Tongue (tissue), 3 donors: ENCODE measurements at places on chromosomes 3 and 15. TPM values are rescaled to one million over a fixed set of nuclear protein-coding genes. Genes with fewer than 3 reads are reported as not detected.
A peak's percentile ranks its signal among the peaks of the same experiment; 100 is the strongest.

SPINT1 gene
- 49.2 TPM for total RNA-seq

- peak; percentile 82 for DNase-seq
Measured at GRCh38 chr15:60945196-60945595, 283.9 kb downstream of the RORA start.

DNA sequence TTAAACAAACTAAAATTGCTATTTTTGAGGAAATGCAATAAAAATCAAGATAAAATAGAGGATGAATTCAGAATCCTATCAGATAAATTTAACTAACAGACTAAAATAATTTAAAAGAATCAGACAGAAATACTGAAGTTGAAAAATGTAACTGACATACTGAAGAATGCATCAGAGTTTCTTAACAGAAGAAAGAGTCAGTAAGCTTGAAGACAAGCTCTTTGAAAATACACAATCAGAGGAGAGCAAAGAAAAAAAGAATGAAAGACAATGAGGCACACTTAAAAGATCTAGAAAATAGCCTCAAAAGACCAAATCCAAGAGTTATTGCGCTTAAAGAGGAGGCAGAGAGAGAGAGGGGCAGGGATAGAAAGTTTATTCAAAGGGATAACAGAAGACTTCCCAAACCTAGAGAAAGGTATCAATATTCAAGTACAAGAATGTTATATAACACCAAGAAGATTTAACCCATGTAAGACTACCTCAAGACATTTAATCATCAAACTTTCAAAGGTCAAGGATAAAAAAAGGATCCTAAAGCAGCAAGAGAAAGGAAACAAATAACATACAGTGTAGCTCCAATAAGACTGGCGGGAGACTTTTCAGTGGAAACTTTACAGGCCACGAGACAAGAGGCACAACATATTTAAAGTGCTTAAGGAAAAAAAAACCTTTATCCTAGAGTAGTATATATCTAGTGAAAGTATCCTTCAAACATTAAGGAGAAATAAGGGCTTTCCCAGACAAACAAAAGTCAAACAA lies 24.7 kb downstream of the PEAK1 start:
- DNase-seq, result no peak

WNT7A gene
- 0.10 TPM for total RNA-seq

DNA sequence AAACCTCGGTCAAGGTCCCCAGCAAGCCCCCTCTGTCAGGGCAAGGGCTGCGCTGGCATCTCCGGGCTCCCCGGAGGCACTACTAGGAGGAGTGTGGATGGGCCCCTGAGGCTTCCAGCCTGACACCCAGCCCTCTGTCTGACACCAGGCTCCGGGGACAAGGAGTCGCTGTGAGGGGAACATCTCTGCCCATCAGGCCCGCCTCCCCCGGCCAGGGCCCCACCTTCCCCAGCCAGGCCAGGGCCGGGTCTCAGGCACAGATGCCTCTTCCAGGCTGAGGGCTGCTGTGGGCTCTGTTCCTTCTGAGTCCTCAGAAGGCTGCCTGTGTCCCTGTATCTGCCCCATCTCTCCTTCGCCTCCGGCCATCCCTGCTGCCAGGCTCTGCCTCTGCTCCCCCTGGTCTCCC lies 15.8 kb downstream of the CSPG4 start:
- no peak for DNase-seq

KNG1 gene
- total RNA-seq, result not detected

TNFAIP8L3 gene
- total RNA-seq, result 6.5 TPM

DNA sequence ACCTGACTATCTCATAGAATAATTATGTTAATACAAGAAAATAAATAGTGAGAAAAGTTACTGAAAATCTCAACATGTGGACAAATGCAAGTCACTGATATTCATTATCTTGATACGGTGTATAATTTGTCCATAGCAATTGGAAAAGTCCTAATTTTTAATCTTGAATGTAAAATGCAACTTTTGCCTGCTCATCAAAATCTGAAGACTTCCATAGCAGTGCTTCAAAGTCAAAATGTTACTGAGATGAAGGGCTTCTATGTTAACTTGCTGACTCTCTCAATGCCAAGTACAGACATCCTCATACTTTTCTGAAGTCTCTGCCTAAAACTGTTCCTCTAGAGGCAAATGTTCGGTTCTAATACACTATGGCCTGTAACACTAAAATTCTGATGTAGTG lies 1300.1 kb upstream of the EPHA6 start:
- DNase-seq, result no peak

C3orf70 gene
- total RNA-seq, result 6.2 TPM

- peak; percentile 88 for DNase-seq
Measured at GRCh38 chr15:67146875-67147381, 81.5 kb downstream of the SMAD3 start.

DNA sequence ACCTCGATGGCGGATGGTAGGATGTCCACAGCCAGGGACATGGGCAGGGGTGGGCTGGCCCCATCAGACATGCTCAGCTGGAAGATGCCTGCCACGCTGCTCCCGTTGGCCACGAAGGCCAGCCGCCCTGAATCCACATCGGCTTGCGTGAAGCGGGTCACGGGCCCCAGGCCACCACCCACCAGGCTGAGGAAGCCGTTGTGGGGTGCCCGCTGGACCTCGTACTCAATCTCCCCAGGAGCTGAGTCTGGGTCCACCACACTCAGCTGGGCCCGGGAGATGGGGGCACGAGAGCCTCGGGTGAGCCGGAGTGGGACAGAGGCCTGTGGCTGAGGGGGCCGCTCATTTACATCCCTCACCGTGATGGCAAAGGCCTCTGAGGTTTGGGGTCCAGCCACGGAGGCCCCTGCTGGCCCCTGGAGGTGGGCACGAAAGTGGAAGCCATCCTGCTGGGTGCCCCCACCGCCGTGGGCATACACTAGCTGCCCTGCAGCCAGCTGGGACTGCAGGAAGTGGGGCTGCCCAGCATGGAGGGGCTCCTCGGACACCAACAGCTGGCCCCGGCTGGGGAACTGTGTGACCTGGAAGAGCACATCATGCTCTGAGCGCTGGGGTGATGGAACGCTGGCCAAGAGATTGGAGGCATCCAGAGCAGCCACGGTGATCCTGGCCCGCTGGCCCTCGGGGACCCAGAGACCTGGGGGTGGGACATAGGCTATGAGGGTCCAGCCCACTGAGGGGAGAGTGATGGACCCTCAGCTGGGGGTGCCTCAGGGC lies 29.2 kb downstream of the SNX33 start:
- DNase-seq, result no peak

RHOV gene
- total RNA-seq, result 11.8 TPM

INKA1 gene
- total RNA-seq, result 12.3 TPM

PTPRG gene
- 78.2 TPM for total RNA-seq

HES1 gene
- total RNA-seq, result 61.9 TPM

GRCh38 chr3:101235048-101235447 lies 85.3 kb downstream of the IMPG2 start:
- DNase-seq, result no peak

DNA sequence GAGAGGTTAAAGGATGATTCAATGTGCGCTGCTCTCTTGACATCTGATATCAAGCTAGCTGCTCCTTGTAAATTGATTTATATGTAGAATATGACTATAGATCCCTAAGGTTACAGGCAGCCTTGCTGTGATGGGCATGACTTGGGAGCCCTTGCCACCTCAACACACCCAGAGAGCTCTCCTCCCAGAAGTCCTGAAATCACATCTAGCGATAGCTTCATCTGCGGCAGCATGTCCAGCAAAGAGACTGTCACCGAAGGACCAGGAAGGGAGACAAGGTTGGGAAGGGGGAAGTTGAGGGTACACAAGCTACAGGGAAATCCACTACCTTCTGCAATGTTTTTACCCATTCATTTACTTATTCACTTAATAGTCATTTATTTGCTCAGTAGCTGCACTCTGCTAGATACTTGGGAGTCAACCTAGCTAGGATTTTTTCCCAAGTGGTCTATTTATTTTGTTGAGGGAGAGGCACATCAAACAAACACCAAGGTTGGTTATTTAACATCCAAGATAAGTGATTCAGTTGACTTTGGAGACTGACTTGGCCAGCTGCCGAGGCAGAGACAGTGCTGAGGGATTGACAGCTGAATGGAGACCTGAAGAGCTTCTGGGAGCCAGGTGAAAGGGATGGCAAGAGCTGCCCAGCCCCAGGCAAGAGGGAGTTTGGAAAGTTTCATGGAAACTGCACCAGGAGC lies 205.8 kb upstream of the IL12A start:
- no peak for DNase-seq

CNTN3 gene
- total RNA-seq, result 6.9 TPM

GRCh38 chr3:46089237-46090011 lies 62.1 kb upstream of the XCR1 start:
- no peak for DNase-seq

DNA sequence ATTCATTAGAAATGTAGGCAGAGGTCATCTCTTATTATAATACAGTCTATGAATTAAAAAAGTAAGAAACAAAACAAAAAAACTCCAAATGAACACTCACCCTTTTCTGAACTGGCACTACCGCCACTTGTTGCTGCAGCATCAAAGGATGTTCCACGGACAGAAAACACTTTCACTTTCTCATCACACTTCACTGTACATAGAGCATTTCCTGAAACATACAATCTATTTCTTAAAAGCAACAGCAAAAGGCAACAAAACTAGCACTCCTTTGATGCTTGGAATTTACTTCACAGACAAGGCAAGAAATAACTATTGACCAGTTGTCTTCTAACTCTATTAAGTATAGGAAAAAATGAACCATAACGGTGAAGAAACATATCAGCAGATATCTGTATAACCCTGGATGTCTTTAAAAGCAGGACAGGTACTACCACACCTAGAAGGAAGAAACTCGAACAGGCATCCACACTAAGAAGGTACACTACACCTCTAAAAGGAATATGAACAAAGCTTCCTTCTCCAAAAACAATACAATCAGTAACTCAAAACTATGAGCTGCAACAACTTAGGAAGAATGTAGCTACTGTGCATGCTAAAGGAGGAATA lies 24.9 kb downstream of the ETFA start:
- no peak for DNase-seq

DNA sequence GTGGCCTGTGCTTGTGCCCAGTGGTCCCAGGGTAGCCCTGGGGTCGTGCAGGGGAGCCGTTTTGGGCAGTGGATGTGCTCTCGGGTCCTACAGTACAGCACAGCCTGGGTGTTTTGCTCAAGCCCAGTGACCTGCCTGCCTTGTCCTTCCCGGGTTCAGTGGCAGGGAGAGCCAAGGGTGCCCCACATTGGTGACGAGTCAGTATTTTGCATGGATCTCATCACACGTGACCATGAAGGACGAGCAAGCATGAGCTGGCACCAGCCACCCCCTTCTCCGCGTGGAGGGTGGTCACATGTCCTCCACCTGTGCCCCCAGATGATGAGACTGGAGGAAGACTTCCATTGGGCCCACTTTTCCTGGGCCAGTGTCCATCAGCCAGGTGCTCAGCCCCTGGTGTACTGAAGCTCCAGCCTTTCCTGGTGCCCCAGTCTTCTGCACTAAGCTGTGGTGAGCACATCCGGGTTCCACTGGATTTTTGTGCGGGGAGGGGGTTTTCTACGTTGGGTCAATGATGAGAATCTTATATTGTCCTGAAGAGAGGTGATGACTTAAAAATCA lies 197.5 kb downstream of the UBE3A start:
- DNase-seq, result no peak

DNA sequence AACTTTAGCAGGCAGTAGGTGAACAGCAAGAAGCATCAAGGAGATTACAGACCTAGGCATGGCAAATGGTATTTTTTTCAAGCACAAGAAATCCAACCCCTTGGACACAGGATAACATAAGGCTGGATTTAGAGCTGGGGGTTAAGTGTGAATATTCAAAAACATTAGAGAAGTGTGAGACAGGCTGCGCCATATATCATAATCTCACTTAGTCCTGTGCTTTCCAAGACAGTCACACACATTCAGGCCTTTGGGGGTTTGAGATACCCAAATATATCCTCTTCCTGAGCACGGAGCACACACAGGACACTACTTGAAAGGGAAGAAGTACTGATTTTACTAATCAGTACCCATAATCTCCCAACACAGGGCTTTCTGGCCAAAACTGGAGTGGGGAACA lies 83.0 kb upstream of the CLDN18 start:
- no peak for DNase-seq

DNA sequence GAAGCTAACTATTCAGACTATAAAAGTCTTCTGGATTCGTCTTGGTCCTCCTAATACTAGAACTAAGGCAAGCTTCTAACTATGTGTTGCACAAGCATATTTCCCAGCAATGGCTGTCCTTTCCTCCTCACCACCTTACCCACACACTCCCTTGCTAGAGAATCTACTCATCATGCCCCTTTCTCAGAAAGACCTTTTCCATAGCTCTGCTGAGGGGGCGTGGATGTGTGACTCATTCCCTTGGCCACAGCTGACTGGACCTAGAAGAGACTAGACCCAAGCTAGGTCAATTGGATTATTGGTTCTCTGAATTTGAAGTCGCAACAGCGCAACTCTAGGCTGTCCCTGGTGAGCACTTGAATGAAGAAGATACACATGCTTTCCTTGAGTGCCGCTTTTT lies 47.1 kb downstream of the ERC2 start:
- no peak for DNase-seq

- DNase-seq, result peak; percentile 85
Measured at GRCh38 chr3:100941041-100941440, 52.2 kb downstream of the ABI3BP start.

DNA sequence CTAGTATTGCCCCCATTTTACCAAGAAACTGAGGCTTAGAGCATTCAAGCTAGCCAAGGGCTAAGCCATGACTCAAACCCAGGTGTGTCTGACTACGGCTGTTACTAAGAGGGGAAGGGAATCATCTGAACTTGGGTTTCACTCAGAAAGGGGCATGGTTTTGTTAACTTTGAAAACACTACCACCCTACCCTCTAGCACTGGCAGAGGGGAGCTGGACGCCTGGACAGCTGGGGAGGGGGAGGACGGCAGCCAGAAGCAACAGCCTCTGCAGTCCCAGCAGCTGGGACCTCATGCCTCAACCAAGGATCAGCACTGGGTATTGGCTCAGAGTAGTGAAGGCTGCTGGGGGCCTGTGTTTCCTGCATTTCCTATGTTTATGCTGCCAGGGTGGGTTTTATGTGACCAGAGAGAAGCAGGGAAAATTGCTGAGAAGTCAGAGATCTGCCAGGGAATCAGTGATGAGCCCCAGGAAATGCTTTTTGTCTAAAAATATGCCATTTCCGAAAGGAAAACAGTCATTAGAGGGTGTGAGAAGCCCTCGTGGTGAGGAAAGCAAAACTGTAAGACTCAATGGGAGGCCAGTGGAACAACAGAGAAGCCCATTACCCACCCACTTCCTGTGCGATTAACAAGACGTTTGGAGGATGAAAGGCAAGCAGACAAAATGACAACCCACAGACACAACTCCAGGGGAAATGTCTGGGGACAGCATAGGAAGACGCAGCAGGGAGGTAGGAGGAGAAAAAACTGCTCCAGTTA lies 41.2 kb downstream of the LIPC start:
- DNase-seq, result peak; percentile 74

DNA sequence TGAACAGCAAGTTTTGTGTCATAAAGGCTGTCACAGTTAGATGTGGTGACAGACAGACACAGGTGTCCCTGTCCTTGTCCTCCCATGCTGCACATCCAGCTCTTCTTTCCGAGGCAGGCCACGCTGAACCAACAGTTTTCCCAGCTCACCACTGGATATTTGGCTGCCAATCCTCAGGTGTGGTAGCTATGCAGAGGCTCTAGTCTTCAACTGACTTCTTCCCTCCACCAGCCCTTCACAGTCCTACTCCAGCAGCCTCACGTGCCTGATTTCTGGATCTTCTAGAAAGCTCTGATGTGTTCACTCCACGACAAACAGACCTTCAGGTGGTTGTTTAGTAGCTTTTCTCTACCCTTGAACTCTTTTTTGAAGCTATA lies 145.5 kb downstream of the UACA start:
- peak; percentile 34 for DNase-seq

GRCh38 chr3:130085881-130086280 lies 4.2 kb downstream of the ALG1L2 start:
- no peak for DNase-seq

- DNase-seq, result no peak
Measured at GRCh38 chr3:61701011-61701410, 139.6 kb downstream of the PTPRG start.
